ENCODE measurements at places on chromosomes 12 and 14. TPM values are rescaled to one million over a fixed set of nuclear protein-coding genes. Genes with fewer than 3 reads are reported as not detected.

GRCh38 chr12:90322006-90322405, 613.4 kb upstream of the ATP2B1 start:
- DNase-seq, result no peak

- DNase-seq, result no peak
Observed at GRCh38 chr14:51562816-51563215, 88.9 kb upstream of the FRMD6 start.

GRCh38 chr12:40989785-40990184, 198.3 kb upstream of the PDZRN4 start:
- DNase-seq, result no peak

DNA sequence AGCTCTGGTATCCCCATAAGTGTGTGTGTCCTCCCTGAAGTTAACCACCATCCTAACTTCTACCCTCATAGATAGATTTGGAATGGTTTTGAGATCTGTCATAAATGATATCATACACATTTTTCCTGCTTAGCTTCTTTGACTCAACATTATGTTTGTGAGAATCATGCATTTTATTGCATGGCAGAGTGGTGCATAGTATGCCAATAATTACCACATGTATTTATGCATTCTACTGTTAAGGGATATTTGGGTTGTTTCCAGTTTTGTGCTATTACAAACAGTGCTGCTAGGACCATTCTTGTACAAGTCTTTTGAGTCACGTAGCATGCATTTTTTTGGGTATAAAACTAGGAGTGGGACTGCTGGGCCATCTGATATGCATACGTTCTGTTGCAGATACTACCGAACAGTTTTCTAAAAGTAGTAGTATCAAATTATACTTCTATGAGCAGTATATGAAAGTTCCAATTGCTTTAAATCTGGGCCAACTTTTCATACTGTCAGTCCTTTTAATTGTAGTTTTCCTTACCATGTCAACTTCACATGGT, 13.4 kb downstream of the GRIP1 start:
- DNase-seq, result no peak

GRCh38 chr12:112007945-112008344, 5.0 kb downstream of the TMEM116 start:
- no peak for DNase-seq

- no peak for DNase-seq
Observed at GRCh38 chr12:62888454-62889110, 46.4 kb downstream of the PPM1H start.

DNA sequence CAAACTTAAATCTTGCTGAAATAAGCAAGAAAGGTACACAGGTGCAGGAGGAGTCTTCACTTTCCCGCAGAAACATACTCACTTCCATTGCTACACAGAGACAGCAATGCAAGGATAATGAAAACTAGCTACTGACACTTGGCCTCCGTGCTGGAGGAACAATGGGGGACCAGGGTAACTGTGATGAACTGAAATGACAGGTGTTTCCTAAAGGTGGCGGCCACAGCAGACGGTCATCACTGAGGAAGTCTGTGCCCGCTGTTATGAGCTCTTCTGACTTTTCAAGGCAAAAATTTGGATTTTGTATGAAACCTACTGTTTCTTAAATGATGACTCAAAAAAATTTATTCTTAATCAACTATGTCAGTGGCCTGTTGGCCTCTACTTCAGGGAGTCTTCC, 189.4 kb downstream of the CACNA1C start:
- DNase-seq, result no peak

GRCh38 chr14:24270537-24271133, 762 bp downstream of the RABGGTA start:
- DNase-seq, result no peak

- no peak for DNase-seq
Observed at GRCh38 chr12:59084511-59085375, 164.4 kb upstream of the LRIG3 start.

GRCh38 chr12:107654873-107655272, 30.7 kb upstream of the PWP1 start:
- DNase-seq, result no peak

DNA sequence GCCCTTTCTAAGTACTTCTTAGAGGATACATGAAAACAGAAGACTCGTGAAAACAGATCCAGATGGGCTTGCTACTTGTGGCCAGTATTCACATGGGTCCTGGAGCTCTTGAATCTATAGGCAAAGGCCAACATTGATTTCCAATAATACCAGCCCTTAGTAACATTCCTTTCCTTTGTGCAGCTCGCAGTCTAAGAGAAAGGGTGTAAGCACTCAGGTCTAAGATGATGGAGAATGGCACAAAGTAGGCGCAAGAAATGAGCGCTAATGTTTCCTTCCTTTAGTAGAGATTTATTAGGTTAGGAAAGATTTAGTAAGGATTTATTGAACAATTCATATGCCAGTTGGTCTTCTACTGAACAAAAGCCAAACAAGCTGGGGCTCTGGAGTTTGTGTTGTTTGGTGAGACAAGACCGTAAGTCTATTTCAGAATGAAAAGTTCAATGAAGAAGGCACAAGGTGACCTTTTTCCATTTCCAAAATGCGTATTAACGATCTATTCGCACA, 525 bp downstream of the RNU6-8 start:
- DNase-seq, result no peak

- DNase-seq, result no peak
Observed at GRCh38 chr12:52291267-52291935, at the start of gene KRT81. Gene KRT81, minus strand, starts transcription at chr12:52291534. Its CDS starts 69 bp downstream, at chr12:52291465.

GRCh38 chr12:68100241-68100640, 59.3 kb downstream of the IFNG start:
- no peak for DNase-seq

- DNase-seq, result no peak
Observed at GRCh38 chr12:122423258-122424165, 1.0 kb upstream of the CLIP1 start.

GRCh38 chr12:130335517-130336392, 1.9 kb upstream of the PIWIL1 start:
- DNase-seq, result no peak

GRCh38 chr14:65100922-65101541, 1.3 kb downstream of the MAX start:
- no peak for DNase-seq

- no peak for DNase-seq
Observed at GRCh38 chr12:52062167-52063081, 7.4 kb upstream of the ATG101 start.

DNA sequence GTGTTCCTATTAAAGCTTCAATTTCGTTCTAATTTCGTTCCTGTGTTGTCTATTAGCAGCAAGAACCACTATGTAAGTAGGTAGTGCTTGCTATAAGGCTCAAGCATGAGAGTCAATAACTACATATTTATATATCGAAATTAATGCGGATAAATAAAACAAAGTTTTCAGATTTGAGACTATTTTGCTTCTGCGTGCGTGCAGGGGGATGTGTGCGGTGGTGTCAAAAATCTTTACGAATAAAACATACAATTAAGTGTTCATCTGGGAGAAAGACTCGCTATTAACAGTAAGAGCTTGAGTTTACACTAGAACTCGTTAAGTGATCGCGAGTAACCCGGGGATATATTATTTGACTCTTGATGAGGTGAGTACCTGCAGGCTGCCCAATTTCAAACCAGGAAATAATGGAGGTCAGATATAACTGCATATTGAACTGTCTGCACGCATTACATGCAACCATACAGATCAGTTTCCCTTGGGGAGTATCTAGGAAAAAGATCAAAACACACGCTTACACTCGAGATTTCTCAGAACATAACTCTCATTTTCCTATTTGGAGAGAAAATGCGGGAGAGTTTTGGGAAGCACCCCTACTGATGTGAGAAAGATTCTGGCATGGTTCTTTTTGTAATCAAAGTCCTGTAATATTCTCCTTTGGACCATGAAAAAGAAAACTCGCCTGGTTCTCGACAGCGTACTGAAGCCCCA, 813 bp downstream of the TWF1 start:
- DNase-seq, result no peak

GRCh38 chr14:95043732-95044462, 113.4 kb downstream of the DICER1 start:
- DNase-seq, result no peak

- DNase-seq, result no peak
Observed at GRCh38 chr14:89503431-89503996, 86.5 kb upstream of the FOXN3 start.

DNA sequence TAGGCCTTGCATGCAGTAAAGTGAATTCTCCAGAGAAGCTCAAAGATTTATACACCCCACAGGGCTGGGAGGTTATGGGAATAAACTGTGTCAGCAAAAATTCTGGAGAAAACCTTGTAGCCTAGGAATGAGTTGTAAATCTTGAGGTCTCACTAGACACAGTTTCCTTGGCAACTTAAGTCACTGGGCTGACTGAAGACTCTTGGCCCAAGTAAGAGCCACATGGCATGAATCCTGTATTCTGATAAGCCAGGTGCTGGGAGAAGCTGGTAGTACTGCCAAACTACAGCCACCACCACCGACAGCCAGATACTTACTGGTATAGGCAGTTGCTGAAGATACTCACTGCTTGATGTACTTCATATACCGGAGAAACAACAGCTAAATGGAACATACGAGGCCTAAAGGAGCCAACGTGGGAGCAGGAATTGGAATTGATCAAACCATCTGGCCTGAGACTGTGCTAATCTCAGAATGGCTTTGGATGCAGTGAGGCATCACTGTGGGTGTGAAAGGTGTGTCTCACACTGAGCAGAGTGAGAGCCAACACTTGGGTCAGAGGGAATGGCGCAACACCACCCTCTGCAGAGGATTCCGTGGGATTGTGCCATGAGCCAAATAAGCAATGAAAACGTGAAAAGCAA, 102.8 kb upstream of the TMCC3 start:
- DNase-seq, result no peak

DNA sequence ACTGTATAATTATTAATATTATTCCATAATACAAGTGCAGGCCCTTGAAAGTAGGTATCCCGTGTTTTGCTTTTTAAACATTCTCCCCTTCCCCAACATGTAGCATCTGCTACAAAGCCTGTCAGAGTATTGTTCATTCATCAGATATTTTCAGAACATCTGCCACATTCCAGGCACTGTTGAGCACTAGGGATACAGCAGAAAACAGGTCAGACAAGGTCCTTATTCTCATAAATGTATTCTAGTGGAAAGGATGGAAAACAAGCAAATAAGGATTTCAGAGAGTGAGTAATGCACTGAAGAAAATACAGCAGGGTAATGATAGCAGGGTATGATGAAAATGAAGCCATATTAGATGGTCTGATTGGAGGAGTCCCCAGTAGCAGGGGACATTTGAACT, 3.8 kb downstream of the ERP29 start:
- no peak for DNase-seq

DNA sequence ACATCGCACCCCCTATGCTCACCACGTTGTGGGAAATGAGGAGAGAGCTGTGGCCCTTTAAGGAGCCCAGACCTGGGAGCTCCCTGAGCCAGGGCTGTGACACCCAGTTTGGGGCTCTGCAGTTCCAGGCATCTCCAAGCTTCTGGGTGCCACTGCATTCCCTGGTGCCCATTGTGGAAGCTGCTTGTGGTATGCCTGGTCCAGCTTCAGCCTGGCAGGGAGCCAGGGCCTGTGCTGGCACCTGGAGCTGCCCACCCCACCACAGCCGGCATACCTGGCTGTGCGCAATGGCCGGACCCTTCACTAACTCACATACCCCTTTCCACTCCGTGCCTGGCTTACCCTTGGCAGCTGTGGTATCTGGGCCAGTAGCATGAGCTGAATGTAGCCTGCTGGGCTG, 107.9 kb upstream of the OR4E1 start:
- DNase-seq, result no peak

- no peak for DNase-seq
Observed at GRCh38 chr12:57547288-57548012, 458 bp upstream of the DCTN2 start.

NUAK1 gene
- total RNA-seq, result 0.05 TPM

SMOC1 gene
- not detected for total RNA-seq

EXOC3L4 gene
- total RNA-seq, result not detected

TAS2R9 gene
- not detected for total RNA-seq

EIF2S1 gene
- total RNA-seq, result 401 TPM

CELA1 gene
- total RNA-seq, result not detected

FSCB gene
- total RNA-seq, result not detected

RBMS2 gene
- total RNA-seq, result 4.0 TPM

POU6F1 gene
- total RNA-seq, result 4.1 TPM

PTCSC3 gene
- total RNA-seq, result not detected

Measured in activated T-cell treated with anti-CD3 and anti-CD28 coated beads, Interleukin-2, amount 50 U/mL, for 4 hours (primary cell).